ENCODE measurements at places on chromosomes 4 and X. TPM values are rescaled to one million over a fixed set of nuclear protein-coding genes. Genes with fewer than 3 reads are reported as not detected.
A peak's percentile ranks its signal among the peaks of the same experiment; 100 is the strongest.

DNA sequence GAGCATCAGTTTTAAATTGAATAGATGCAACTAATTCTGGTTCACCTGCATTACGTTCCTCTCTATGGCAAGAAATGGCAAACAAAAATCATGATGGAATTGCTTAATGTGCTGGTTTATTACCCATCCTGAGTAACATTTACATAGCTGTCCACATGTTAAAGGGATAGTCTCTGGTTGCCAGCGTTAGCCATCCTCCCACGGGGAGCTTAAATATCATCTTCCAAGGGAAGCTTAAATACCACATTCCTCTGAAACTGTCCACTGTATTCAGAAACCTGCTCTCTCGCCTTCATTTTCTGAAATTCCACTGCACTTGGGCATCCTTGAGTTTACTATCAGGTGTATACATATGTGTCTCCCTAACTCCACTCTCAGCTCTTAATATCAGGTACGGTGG, 586.6 kb downstream of the TLL1 start:
- no peaks in the 10 kb centered on the region for H3K36me3 ChIP-seq
- no peaks in the 10 kb centered on the region for H3K4me1 ChIP-seq
- no peak for DNase-seq
- no peak overlapping the region for H3K27ac ChIP-seq
- no peak overlapping the region for H3K4me3 ChIP-seq

GRCh38 chr4:38396845-38397547, 267.0 kb upstream of the KLF3 start:
- no peak overlapping the region for H3K27ac ChIP-seq
- no peak overlapping the region for H3K4me3 ChIP-seq
- no peaks in the 10 kb centered on the region for H3K36me3 ChIP-seq
- no peaks in the 10 kb centered on the region for H3K4me1 ChIP-seq

DNA sequence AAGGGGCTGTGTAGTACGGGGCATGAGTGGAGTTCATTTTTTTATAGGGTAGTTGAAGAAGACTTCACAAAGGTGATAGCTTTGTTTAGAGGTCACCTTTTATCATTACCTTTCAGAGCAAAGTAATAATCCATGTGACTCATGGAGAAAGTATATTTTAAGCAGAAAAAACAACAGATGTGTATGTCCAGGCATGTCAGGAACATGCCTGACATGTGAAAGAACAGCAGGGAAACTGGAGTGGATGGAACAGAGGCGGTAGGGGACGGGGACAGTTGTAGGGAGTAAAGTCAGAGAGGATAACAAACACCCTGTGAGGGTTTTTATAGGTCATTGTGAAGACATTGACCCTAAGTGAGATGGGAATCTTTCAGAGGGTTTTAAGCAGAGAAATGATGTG, 107.6 kb downstream of the USP9X start:
- H3K36me3 ChIP-seq, result peaks cover 50% of the 10 kb centered on the region
- H3K4me3 ChIP-seq, result no peak overlapping the region
- H3K27ac ChIP-seq, result peak overlapping the region; percentile 66

GRCh38 chr4:52780617-52781354, 29.6 kb upstream of the ERVMER34-1 start:
- H3K4me3 ChIP-seq, result no peak overlapping the region
- no peaks in the 10 kb centered on the region for H3K36me3 ChIP-seq
- DNase-seq, result peak; percentile 26
- no peaks in the 10 kb centered on the region for H3K4me1 ChIP-seq
- no peaks in the 10 kb centered on the region for H3K27me3 ChIP-seq

Gene IQSEC2
- 81.6 TPM for total RNA-seq

DNA sequence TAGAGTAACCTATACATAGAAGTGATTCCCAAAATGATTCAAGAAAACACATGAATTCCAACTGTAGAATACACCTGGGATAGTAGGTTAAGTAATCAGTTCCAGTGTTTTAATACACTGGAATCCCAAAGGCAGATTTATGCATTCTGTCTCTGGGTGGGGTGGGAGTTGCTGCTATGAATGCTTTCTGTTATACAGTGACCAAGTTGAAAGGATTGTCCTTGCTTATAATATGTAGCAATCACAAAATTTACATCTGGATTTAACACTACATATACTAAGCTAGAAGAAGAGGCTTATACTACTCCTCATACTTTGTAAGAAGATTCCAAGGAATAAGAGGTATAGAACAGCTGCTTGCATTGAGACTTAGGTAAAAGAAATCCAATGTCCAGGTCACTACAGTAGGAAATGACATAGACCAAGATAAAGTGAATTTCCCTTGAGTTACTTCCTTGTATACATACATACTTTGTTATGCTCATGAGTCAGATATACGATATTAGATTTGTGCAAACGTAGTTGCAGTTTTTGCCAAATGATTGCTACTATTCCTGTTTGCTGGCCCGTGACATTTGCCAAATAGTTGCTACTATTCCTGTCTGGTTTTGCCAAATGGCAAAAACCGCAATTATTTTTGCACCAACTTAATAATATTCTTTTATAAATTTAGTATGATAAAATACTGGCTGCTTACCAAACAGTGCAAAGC, 210.5 kb upstream of the DIAPH2 start:
- H3K4me3 ChIP-seq, result no peak overlapping the region
- H3K27me3 ChIP-seq, result no peaks in the 10 kb centered on the region
- no peaks in the 10 kb centered on the region for H3K4me1 ChIP-seq
- no peak overlapping the region for H3K27ac ChIP-seq
- DNase-seq, result no peak

DNA sequence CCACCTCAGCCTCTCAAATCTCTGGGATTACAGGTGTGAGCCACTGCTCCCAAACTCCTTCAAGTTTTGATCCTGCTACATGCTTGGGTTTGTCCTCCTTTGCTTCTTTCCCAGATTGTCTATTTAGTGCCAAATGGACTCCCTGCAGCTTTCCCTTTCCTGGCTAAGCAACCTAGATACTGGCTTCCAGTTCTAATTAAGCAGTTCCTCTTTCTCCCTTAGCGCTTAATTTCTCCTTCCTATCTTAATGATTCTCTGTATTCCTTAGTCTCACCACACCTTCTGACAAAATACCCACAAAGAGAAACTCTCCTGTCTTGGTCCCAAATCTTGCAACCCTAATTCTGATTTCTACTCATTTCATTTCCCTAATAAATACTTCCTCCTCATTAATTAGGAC, 7.8 kb downstream of the RXFP1 start:
- no peak for DNase-seq
- H3K4me3 ChIP-seq, result no peak overlapping the region
- no peaks in the 10 kb centered on the region for H3K36me3 ChIP-seq
- H3K4me1 ChIP-seq, result peaks cover 8% of the 10 kb centered on the region
- H3K27ac ChIP-seq, result no peak overlapping the region
- no peaks in the 10 kb centered on the region for H3K27me3 ChIP-seq

Measured in GM23338 (cell line).